Mesendoderm (in vitro differentiated cells): ENCODE measurements at places on chromosomes 6 and 20.

- peak; percentile 60 for DNase-seq
These were observed 36.4 kb downstream of the PSMG4 start for GRCh38 chr6:3294921-3295871.

GRCh38 chr6:113620386-113620785, 236.8 kb upstream of the MARCKS start:
- DNase-seq: no peak

- no peak for DNase-seq
These were observed 12.1 kb upstream of the CHRNA4 start for GRCh38 chr20:63372971-63373885.

DNA sequence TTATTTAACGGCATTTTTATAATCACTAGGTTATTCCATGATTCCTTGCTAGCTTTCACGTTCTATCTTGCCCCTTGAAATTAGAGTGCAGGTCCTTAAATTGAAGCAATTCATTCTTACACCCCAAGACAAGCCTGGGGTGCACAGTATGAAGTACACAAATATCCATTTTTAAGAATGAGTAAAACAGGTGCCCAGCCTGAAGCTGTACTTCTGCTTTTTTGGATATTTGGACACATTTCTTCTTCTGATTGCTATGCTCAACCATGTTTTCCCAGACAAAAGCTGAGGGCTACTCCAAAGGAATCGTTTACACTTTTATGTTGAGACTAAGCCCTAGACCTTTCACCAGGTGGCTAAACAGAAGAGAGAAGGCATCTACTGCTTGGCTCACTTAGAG, 7.9 kb upstream of the TAGAP start:
- no peak for DNase-seq

- no peak for DNase-seq
These were observed 100.6 kb downstream of the MAP3K4 start for GRCh38 chr6:161091972-161092701.

GRCh38 chr6:42236030-42236429, 18.4 kb upstream of the MRPS10 start:
- DNase-seq: no peak

- no peak for DNase-seq
These were observed 122.8 kb downstream of the C6orf118 start for GRCh38 chr6:165186441-165187205.

DNA sequence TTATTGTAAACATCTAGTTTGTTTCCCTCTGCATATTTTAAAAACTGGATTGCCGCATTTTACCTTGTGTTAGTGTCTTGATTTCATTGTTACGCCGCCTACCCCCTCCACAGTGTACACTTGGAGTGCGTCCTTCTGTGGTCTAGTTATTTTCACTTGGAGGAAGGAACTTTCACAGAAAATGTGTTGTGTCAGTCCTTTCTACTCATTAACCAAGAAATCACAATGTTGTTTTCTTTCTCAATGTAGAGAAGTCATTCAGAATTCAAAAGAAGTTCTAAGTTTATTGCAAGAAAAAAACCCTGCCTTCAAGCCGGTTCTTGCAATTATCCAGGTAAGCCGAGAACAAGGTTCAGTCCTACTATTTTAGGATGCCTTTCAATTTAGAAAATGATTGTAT, 10.3 kb downstream of the MTHFD1L start:
- no peak for DNase-seq

DNA sequence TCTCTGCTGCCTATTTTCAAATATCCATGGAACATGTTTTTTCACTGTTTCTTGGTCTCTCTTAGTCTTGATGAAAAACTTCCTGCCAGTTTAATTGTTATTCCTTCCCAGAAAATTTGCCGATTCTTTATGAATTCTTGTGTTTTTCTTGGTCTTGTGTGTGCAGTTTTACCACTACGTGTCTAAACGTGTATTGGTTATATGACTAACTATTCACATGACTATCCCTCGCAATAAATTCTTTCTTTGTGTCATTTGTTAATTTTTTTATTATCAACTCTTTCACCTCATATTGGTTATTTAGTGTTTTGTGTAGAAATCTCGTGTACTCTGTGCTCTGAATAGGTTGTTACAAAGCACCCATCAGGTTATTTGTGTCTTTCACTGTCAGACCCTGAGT, 315.4 kb downstream of the HAO1 start:
- no peak for DNase-seq

- DNase-seq: peak; percentile 61
These were observed 4.4 kb downstream of the CSNK2A1 start for GRCh38 chr20:539191-539590.

GRCh38 chr6:13453771-13454251, 33.6 kb downstream of the GFOD1 start:
- DNase-seq: no peak

DNA sequence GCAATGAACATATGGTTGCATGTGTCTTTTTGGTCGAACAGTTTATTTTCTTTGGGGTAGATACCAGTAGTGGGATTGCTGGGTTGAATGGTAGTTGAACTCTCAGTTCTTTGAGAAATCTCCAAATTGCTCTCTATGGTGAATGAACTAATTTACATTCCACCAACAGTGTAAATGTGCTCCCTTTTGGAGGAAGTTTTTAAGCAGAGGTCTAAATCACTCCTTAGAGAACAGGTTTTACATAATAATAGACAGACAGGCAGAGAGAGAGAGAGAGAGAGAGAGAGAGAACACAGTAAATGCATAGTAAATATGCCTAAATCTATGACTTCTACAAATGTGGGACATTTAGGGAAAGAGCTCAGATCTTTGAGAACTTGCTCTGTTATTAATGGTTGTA, 37.6 kb downstream of the GRM1 start:
- no peak for DNase-seq

DNA sequence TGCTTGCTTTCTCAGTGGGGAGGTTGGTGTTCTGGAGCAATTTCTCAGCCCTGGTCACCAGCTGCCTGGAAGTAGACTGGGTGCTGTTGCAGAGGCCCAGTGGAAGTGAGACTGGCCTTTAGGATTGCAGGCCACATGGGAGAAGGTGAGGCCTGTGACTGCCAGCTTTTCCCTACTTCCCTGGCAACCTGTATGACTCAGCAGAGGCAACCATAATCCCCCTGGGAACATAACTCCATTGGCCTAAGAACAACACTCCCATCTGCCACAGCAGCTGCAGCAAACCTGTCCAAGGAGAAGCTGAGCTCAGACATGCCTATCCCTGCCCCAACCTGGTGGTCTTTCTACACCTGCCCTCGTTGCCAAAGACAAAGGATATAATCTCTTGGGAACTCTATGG, 473.5 kb upstream of the SPTLC3 start:
- peak; percentile 28 for DNase-seq

DNA sequence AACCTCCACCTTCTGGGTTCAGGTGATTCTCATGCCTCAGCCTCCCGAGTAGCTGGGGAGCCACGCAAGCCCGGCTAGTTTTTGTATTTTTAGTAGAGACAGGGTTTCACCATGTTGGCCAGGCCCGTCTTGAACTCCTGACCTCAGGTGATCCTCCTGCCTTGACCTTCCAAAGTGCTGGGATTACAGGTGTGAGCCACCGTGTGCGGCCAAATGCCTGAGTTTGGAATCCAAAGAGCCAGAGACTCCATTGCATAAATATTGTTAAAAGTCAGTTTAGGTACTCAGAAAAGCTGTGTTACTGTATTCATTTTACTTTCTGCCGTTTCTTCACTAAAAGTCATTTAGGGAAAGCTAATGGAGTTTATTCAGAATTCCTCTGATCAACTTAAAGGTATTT, 137.3 kb downstream of the SULF2 start:
- no peak for DNase-seq

DNA sequence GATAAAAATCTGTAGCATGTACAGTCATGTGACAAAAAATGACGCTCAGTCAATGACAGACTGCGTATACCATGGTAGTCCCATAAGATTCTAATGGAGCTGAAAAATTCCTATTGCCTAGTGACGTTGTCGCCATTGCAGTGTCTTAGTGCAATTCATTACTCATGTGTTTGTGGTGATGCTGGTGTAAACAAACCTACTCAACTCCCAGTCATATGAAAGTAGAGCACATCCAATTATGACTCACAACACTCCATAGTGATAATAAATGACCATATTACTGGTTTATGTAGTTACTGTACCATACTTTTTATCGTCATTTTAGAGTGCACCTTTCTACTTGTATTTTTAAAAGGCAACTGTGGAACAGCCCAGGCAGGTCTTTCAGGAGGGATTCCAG, 45.0 kb downstream of the TFAP2A start:
- DNase-seq: no peak

DNA sequence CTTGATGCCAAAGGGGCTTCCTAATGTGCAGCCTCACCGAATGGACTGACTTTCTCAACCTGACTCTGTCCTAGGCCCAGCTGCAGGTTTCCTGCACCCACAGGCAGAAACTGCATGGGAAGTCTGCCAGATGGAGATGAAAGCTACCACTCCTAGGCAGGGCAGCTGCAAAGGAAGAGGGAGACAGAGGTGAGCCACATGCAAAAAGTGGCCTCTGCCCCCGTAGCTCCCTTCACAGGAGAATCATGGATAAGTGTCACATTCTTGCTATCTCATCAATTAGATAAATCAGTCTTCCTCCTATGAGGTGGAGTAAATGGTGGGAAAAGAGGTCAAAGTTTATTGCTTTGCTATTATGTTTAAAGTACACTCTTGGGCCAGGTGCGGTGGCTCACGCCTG, 191.3 kb downstream of the ALDH8A1 start:
- no peak for DNase-seq
